Vagina (tissue), 2 donors: ENCODE measurements at places on chromosomes 4 and X.

GRCh38 chr4:77582711-77583110, 22.9 kb upstream of the CXCL13 start:
- DNase-seq, result no peak

DNA sequence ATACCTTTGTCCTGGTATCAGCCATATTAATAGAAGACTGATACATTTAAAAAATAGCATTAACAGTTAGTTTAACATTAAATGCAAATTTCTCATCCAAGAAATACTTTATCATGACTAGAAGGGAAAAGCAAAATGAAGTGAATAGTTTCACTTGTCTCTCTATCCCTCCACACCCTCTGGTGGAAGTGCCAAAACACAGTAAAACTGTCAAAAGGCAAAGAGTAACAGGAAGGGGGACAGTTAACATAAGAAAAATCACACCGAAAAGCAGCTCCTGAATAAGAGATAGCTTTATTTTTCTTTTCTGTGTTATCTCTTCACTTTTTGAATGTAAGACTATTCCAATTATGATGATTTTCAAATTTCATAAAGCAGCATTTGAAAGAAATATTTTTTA, 187.2 kb downstream of the FBXW7 start:
- no peak for DNase-seq

GRCh38 chr4:183517194-183517593, 12.3 kb downstream of the ING2 start:
- DNase-seq, result no peak

DNA sequence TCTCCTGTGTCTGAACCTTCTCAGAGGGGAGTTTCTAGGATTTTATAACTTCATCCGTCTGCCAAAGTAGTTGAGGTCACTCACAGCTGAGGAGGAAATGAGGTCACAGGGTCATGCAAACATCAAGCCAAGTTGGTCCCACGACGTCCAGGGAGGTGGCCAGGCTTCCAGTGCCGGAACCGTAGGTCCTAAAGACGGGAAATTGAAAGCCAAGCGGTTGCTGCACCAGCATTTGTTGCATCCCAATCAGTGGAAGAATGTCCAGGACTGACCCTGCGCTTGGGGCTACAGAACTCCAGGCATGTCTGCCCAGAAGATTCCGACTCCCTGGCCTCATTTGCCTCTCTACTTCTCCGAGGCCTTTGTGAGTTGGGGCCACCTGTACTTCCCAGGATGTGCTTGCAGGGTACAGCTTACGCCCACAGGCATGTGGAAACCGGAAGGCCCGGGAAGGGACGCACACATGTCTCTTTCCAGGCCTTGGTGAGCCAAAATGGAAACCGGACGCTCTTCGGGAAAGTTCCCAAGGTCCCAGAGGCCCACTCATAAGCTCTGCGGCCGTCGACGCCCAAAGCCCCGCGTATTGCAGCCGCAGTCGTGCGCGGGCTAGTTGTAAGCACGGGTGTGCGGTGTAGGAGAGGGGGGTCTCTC, 9.3 kb downstream of the PRDM8 start:
- no peak for DNase-seq

GRCh38 chrX:68719181-68719903, 71.9 kb downstream of the STARD8 start:
- DNase-seq, result no peak

GRCh38 chr4:139921429-139922184, 232.4 kb downstream of the MAML3 start:
- DNase-seq, result no peak

GRCh38 chr4:70793626-70794025, 46.1 kb downstream of the GRSF1 start:
- no peak for DNase-seq
